Stimulated activated CD8-positive, alpha-beta memory T cell treated with anti-CD3 and anti-CD28 coated beads, Interleukin-12 subunit alpha, Interleukin-12 subunit beta, amount 100 ng/mL, for 4 hours (primary cell): ENCODE measurements at places on chromosomes 4 and X.

GRCh38 chr4:183304067-183304466, 16.0 kb downstream of the CLDN22 start:
- DNase-seq = no peak

GRCh38 chrX:40281336-40282005, 183.7 kb upstream of the BCOR start:
- DNase-seq = no peak

DNA sequence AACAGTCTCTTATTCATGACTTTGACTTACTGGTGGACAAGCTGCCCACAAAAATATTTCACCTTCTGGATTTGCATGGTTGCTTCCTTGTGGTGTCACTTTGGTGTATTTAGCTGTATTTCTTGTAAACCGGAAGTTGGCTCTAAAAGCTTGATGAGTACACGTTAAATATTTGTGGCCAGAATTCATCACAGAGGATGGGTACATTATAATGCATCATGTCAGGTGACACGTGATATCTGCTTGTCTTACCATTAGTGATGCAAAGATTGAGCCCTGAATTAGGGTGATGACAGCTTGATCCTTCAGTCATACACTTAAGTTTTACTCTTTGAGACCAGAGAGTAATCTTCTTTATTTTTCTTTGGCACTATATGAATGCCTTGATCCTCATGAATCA, 188.3 kb upstream of the RPS6KA3 start:
- no peak for DNase-seq

GRCh38 chr4:89158884-89159503, 47.7 kb downstream of the TIGD2 start:
- no peak for DNase-seq

DNA sequence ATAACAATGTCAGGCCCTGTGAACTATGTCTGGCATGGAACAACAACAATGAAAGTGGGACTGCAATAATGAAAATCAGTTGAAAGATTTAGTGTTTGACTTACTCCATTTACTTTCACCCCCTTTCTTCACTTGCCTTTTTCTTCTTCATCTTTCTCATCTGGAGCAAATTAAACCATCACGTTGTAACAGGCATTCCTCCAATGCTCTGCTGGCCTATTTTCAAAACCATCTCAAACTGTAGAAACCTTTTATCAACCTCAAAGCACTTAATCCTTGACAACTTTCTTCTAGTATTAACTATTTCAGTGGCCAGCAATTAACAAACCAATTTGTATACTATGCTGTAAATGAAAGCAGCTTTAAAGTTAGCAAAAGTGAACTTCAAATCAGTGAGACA, 8.3 kb downstream of the KLHL13 start:
- DNase-seq = no peak

DNA sequence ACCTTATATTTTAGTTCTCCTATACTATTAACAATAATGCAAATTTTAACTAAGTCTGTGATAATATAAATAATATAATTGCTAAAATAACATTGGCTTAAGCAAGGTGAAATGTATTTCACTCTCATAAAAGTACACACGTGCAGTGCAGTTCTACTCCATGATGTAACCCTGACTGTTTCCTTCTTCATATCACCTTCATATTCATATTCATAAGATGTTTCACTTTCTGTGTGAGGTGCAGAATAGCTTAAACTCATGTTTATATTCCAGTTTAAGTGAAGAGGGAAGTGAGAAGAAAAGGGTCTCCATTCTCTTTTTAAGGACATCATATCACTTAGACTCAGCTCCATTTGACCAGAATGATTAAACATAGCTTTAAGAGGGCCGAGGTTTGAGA, 1810.0 kb upstream of the PCDH10 start:
- no peak for DNase-seq
